ENCODE measurements at places on chromosomes 6 and 20.

- no peaks in the 10 kb centered on the region for H3K36me3 ChIP-seq
- H3K27me3 ChIP-seq: no peaks in the 10 kb centered on the region
- peak; percentile 6 for ATAC-seq
- peak overlapping the region; percentile 95 for H3K27ac ChIP-seq
Observed at GRCh38 chr6:36546308-36546919, 865 bp downstream of the STK38 start.

- H3K4me3 ChIP-seq: no peak overlapping the region
- no peaks in the 10 kb centered on the region for H3K36me3 ChIP-seq
- ATAC-seq: no peak
- no peaks in the 10 kb centered on the region for H3K4me1 ChIP-seq
- H3K27ac ChIP-seq: no peak overlapping the region
Observed at GRCh38 chr6:157800420-157801237, 22.4 kb upstream of the SNX9 start.

GRCh38 chr6:5095236-5095635 lies 10.1 kb downstream of the PPP1R3G start:
- no peak overlapping the region for H3K27ac ChIP-seq
- H3K36me3 ChIP-seq: no peaks in the 10 kb centered on the region
- no peak overlapping the region for H3K4me3 ChIP-seq
- H3K4me1 ChIP-seq: no peaks in the 10 kb centered on the region
- no peaks in the 10 kb centered on the region for H3K27me3 ChIP-seq
- no peak for ATAC-seq

DNA sequence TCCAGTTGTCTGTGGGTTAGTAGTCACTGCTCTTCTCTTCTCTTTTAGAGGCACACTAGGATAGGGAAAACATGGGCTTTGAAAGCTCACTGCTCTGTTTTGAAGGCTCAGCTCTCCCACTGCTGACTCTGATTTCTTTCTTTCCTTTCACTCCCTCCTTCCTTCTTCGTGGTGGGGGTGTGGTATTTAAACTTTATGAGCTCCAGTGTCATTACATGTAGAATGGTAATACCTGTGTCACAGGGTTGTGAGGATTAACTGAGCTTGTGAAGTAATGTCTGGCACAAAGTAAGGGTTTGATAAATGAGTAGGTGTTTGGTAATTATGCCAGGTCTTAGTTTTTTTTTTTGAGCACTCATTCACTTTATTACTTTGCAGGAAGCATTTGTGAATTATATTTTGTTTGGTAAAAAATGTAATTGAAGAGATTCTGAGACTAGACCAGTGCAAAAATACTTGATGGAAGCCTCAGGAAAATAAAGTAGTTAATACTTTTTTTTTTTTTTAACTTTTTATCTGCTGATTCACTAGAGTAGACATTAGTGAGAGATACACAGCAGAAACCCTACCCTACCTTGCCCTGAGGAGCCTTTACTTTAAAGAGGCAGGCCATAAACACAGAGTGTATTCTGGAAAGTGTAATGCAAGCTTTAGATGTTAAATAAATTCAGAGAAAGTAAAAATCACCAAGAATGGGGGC lies 17.3 kb downstream of the SMAP1 start:
- H3K4me1 ChIP-seq: peaks cover 26% of the 10 kb centered on the region
- H3K27me3 ChIP-seq: no peaks in the 10 kb centered on the region
- H3K36me3 ChIP-seq: no peaks in the 10 kb centered on the region
- ATAC-seq: no peak
- H3K27ac ChIP-seq: no peak overlapping the region
- no peak overlapping the region for H3K4me3 ChIP-seq

- H3K27me3 ChIP-seq: no peaks in the 10 kb centered on the region
- H3K36me3 ChIP-seq: no peaks in the 10 kb centered on the region
- no peak overlapping the region for H3K4me3 ChIP-seq
- H3K27ac ChIP-seq: no peak overlapping the region
Observed at GRCh38 chr6:49541936-49542335, 8.5 kb upstream of the C6orf141 start.

DNA sequence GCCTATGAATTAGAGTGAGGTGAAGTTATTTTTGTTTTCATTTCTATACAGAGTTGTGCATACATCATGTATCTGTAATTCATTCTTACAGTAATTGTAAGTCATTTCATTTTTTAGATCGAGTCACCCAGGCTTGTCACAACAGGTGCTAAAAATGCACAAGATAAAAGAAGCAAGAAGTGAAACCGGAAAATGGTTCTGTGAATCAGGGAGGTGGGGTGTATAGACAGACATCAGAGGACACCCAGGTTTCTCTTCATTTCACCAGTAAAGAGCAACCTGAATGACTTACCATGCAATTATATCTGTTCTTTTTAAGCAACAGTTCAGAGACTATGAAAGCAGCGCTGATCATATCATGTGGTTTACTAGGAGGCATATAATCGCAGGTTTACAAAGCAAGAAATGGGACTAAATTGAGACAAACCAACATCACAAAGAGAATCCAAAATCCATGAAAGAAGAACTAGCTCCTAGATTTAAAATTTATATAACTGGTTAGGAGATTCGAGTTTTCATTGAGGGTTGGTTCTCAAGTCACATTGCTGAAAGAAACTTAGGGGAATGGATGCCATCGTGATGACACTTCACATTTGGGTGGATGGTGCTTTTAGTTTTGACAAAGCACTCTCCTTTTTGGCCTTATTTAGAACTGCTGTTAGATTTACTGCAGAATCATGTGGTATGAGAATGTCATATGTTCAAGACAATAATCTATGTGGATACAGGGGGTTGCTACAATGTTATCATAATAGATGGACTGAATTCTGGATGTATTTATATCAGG lies 27.9 kb upstream of the TBC1D7 start:
- ATAC-seq: no peak
- peaks cover 8% of the 10 kb centered on the region for H3K4me1 ChIP-seq

- no peaks in the 10 kb centered on the region for H3K4me1 ChIP-seq
- no peaks in the 10 kb centered on the region for H3K36me3 ChIP-seq
- ATAC-seq: no peak
- peak overlapping the region; percentile 57 for H3K4me3 ChIP-seq
Observed at GRCh38 chr20:48826069-48826468, 1.7 kb downstream of the PREX1 start.

DNA sequence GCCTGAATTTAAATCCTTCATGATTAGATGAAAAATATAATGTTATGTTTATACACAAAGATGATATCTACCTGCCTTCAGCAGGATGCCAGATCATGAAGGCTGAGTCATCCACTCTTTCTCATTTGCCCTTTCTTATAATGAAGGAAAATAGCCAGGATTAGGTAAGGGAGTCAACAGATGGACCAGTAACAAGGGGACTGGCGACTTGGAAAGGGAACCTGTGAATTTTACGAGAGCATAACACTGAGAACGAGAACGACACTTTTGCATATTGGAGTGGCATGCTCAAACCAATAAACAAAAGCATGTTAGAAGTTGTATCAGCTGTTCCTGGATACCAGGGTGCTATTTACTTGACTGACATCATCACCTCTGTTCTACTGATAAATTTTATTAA lies 154.0 kb downstream of the LAMP5 start:
- no peaks in the 10 kb centered on the region for H3K36me3 ChIP-seq
- no peaks in the 10 kb centered on the region for H3K27me3 ChIP-seq
- no peaks in the 10 kb centered on the region for H3K4me1 ChIP-seq

DNA sequence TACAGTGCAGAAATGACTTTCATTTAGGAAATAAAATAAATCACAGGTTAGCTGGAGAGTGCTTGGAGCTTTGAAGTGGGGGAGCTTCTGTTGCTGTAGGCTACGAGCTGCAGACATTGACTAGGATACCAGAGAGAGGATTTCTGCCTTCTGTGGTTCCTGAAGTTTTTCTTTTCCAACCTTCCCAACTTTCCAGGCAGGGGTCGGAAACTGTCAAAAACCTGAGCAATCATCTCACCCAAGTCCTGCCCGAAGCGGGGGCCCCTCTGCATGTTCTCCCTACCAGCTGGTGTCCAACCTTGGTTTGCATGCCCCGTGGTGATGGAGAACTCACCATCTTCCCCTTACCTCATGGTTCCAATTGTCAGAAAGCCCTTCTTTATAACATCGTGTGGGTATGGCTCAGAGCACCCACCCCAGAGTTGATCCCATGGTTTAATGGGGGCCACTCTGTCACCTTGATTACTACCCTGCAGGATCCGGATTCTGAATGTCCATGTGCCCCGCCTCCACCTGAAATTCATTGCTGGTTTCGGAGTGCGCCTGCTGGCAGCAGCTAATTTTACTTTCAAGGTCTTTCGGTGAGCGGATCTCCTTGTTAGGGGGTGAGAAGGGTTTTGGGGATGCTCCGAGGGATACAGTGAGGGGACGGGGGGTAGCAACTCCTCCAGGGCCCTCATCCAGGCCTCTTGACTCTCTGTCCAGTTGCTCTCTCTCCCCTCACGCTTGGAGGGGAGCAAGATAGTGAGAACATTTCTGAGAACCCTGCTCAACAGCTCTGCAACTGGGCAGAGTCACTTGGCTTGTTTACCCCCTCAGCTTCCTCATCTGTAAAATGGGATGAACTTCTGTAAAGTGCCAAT lies 5.1 kb downstream of the BPIFB2 start:
- ATAC-seq: no peak
- H3K27ac ChIP-seq: no peak overlapping the region
- H3K27me3 ChIP-seq: peaks cover 58% of the 10 kb centered on the region
- no peaks in the 10 kb centered on the region for H3K36me3 ChIP-seq
- no peak overlapping the region for H3K4me3 ChIP-seq

DNA sequence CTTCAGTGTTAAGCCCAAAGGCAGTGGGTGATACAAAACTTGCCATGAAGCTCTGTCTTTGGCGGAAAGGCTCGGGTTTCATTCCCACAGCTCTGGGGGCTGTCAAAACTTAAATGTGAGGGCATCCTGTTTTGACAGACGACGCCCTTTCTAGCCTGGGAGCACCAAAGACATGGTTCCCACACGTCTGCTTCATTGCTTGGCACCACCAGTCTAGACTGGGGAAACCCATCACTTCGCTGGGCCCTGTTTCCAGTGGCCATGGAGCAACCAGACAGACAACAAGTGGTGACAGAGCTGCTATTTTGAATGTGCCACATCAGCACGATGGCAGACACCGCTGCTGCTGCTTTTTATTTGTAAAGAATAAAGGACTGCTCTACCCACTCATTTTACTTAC lies 127.5 kb downstream of the SASH1 start:
- no peaks in the 10 kb centered on the region for H3K27me3 ChIP-seq
- H3K36me3 ChIP-seq: no peaks in the 10 kb centered on the region
- H3K4me3 ChIP-seq: no peak overlapping the region
- no peak overlapping the region for H3K27ac ChIP-seq

GRCh38 chr6:88380618-88381288 lies 214.6 kb upstream of the CNR1 start:
- no peaks in the 10 kb centered on the region for H3K36me3 ChIP-seq
- H3K4me1 ChIP-seq: no peaks in the 10 kb centered on the region
- H3K27ac ChIP-seq: no peak overlapping the region
- no peak overlapping the region for H3K4me3 ChIP-seq
- no peak for ATAC-seq

Data from gastroesophageal sphincter (tissue), 4 donors.